ENCODE measurements at places on chromosomes 3 and 15.

GRCh38 chr3:176712191-176712590 lies 485.1 kb downstream of the TBL1XR1 start:
- DNase-seq: no peak

GRCh38 chr3:141266797-141267555 lies 35.4 kb downstream of the PXYLP1 start:
- no peak for DNase-seq

- no peak for DNase-seq
These were observed 97.4 kb upstream of the CCDC80 start for GRCh38 chr3:112738366-112738765.

DNA sequence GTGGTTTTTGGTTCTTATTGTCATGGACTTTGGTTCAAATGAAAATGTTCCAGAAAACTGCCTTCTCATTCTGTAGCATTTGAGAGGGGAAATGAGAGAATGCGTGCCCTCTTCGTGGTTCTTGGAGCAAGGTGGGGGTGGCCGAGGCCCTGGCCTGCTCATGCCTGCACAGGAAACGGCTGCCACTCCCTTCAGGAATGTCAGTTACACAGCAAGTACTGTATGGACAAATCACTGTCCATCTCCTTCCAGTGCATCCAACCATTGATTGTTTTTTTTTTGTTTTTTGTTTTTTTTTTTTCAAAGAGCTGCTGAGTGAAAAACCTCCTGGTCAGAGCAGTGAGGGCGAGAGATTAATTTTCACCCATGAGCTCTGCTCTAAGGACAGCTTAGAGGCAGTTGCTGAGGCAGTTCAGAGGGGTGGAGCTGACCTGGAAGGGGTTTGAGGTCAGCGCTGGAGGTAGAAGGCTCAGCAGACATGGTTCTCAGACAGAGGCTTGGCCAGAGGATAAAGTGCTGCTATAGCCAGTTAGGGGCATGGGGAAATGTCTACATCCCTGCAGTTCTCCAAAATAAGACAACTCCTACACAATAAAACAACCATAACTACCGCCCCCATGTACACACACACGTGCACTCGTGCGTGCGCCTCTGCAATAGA lies 20.2 kb upstream of the KIF23 start:
- DNase-seq: no peak

GRCh38 chr3:179949412-179949811 lies 87.3 kb downstream of the PEX5L start:
- no peak for DNase-seq

DNA sequence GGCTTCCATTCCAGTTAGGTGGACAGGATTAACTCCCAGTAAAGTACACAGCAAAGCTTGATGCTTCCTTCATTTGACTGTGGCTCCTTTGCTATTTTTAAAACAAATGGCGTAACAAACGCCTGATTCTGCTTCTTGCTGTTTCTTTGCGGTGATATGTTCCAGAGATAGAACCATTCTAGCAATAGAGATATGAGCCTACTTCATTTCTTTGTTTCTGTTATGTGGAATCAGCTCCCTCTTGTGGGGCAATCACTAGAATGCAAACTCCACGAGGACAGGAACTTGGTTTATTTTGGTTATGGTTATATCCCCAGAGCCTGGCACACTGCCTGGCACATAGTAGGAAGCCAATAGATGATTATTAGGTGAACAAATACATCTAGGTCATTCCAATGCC lies 122.6 kb upstream of the SLC6A11 start:
- DNase-seq: no peak

GRCh38 chr3:145639003-145639606 lies 521.9 kb downstream of the PLOD2 start:
- DNase-seq: no peak

DNA sequence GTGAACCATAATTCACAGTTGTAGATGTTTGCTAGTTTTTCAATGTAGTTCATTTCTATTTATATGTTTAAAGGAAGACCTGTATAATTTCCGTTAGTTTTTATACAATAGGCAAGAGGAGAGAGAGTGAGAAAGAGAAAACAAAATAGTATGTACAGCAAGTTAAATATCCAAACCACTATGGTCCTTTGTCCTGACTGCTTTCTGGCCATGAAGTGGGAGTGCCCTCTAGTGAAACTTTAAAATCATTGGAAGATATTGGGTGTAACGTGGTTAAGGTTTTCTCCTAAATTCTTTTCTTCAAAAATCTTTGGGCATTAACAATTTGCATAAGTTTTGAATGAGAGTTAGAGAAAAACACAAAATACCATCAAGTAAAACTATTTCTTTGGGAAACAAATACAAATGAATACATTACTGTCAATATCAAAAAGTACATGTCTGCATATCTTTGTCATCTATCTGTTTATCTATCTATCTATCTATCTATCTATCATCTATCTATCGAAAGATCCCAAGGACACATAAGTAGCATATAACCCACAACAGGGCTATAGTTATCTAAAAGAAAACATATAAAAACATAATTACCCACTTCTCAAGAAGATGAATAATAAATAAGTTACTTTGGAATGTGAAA lies 534.6 kb upstream of the ATP11B start:
- no peak for DNase-seq

DNA sequence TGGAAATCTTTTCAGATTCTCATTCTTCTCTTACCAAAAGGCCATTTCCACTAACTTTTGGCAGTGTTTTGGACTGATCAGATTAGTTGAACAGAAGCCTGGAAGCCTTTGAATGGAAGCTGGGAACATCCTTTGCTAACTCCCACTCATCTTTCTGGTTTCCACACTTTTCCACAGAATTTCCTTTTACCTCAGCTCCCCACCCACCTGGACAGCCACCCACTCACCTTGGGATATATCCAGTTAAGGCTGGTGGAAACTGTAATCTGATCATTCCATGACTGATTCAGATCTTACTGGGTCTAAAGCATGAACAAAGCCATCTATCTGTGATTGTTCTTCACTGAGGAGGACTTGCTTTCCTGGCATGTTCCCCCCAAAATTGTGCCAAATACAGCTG lies 119.5 kb downstream of the CCNL1 start:
- DNase-seq: no peak

- DNase-seq: no peak
These were observed 380.6 kb upstream of the C2CD4B start for GRCh38 chr15:62545467-62546227.

- DNase-seq: no peak
These were observed 128.4 kb upstream of the TP63 start for GRCh38 chr3:189502676-189503257.

DNA sequence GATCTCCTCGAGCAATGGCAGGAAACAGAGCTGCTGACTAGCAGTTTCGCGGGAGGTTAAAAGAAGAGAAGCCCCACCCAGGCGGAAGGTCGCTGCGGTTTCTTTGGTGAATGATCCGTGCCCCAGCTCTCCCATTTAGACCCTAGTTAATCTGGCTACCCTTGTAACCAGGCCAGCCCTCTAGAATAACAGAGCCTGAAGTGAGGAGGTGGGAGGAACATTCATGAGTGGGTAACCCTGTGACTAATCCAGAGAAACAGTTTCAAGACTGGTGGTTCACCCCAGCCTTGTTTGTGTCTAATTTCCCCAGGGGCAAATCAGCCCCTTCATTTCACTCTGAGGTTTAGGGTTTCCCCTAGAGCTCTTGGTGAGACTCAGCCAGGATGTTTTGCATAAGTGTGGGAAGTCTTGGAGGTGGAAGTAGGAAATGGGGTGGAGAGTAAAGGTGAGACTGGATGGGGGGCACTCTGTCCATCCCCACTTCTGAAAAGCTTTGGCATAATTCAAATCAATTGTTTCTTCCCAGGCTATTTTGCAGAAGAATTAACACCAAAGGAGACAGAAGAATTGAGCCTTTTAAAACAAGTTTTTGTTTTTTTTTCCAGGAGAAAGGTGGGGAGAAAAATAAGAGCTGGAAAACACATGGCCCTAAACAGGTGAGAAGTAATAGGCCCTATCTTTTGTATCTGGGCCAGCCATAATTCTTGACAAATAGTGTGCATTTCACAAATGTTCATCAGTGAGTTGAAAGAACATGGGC lies 303.1 kb downstream of the RPLP1 start:
- peak; percentile 60 for DNase-seq

- DNase-seq: no peak
These were observed 4.6 kb downstream of the ATP13A3 start for GRCh38 chr3:194482196-194482593.
